ENCODE measurements at places on chromosomes 7 and 10.

GRCh38 chr7:69426705-69427104 lies 171.6 kb upstream of the AUTS2 start:
- no peak for DNase-seq

GRCh38 chr7:40356871-40357709 lies 222.3 kb downstream of the SUGCT start:
- no peak for DNase-seq

DNA sequence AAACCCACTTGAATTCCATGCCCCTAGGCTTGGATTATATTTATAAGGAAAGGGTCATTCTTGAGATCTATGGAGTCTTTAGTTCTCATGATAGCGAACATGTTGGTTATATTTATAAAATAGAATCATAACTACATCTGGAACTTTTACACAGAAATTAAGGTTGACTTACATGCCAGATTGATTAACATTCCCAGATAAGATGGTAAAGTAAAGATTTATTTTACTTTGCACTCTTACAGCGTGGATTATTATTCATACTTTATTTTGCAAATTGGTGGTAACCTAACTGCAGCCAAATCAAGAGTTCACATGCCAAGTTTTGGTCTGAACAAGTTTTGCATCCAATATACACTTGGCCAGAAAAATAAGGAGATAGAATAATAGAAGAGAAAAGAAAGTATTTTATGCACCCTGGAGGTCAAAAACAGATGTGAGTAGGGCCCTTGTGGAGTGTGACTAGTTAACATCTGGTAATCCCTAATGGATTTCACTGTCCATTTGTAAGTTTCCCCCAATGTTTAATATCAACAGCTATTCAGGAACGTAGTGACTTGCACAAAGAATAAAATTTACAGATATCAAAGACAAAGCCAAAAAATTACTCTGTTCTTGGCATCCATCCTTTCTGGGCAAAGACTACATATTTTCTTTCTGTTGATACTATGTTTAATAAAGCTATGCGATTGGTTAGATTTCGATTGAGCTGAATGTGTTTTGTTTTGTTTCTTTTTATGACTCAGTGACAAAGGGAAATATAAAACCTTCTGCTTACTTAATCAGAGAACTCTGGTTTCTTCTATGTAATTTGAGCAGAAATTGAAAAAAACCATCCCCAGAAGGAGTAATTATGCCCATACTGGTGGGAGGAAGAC lies 10.1 kb upstream of the TMEM26 start:
- peak; percentile 87 for DNase-seq

DNA sequence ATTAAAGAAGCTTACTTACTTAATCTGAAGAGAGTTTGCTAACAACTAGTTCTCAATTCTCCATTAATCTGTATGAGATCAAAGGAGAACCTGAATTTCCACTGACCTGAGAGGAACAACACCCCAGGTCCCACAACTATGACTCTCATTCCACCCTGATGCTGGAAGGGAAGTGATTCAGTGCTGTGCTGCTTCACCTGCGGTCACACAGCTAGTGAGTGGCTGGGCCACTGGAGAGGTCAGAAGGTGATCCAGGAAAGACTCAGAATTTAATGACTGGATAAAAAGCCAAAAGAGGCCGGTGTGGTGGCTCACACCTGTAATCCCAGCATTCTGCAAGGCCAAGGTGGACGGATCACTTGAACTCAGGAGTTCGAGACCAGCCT lies 23.6 kb downstream of the SORBS1 start:
- DNase-seq: no peak

DNA sequence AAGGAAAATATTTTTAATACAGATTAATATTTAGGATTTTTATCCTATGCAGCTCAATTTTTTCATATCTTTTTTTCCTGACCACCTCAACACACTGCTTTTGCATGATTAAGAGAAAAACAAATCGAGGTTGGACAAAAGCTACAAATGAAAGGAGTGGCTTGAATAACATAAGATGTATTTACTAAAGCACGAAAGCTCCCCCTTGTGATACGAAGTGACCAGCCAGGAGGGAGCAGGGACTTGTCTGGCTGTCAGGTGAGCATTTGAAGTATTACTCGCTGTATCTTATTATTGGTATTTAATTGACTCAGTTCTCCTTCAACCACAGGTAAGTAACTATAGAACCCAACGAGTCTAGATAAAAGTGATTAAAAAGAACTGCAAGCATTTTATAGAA lies 265.2 kb upstream of the PHF14 start:
- DNase-seq: no peak

GRCh38 chr7:117163101-117163500 lies 159.8 kb downstream of the WNT2 start:
- DNase-seq: no peak

DNA sequence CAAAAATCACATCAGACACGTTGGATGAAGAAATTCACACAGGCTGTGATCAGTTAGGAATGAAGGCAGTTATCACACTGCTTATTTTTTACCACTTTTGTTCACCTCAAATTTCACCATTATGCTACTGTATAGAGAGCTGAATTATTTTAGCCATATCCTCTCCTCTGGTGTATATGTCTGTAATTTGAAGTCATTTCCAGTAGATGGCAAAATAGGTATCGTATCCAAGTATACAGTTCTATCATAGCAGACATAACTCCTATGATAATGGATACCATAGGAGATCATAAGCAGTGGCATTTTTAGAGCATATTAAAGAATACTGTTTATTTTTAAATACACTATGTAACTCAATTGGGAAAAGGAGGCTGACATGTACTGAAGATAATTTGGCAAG lies 909.7 kb downstream of the DNAJB9 start:
- DNase-seq: no peak

GRCh38 chr7:129041142-129042085 lies 13.5 kb downstream of the TNPO3 start:
- DNase-seq: no peak

DNA sequence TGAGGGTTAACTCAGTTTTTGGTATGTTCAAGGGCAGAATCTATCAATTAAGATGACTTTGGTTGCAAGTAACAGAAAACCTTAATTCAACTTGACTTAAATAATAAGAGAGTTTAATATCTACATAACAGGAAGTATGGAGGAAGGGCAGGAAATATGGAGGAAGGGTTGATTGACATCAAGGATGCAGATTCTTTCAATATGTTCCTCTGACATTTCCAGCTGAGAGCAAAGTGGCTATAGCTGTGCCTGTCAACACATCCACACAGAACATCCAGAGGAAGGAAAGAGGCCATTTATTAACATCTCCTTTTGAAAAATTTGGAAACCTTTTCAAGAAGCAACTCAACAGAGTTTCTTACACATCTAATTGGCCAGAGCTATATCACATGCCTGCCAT lies 19.4 kb upstream of the RALA start:
- DNase-seq: no peak

- DNase-seq: no peak
Measured at GRCh38 chr10:131822692-131823245, 78.0 kb upstream of the PPP2R2D start.

DNA sequence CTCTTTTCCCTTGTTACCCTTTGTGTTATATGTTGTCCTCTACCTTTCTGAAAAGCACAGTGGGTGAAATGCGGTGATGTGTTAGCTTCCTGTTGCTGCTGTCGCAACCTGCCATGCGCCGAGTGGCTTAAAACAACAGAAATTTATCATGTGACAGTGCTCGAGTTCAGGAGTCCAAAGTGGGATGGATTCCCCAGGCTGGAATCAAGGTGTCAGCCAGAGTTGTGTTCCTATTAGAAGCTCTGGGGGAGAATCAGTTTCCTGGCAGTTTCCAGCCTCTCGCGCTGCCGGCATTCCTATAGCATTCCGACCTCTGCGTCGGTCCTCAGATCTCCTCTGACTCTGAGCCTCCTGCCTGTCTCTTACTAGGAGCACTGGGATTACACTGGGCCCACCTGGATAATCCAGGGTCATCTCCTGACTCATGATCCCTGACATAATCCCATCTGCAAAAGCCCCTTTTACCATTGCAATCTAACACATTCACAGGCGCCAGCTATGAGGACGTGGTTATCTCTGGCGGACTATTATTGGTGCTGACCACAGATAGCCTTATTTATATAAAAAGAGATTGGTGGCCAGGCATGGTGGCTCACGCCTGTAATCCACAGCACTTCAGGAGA lies 207.5 kb downstream of the CUX1 start:
- no peak for DNase-seq
